ENCODE measurements at places on chromosomes 6 and 20.

- DNase-seq: no peak
These were observed 36.5 kb downstream of the PPP1R16B start for GRCh38 chr20:38842026-38842425.

DNA sequence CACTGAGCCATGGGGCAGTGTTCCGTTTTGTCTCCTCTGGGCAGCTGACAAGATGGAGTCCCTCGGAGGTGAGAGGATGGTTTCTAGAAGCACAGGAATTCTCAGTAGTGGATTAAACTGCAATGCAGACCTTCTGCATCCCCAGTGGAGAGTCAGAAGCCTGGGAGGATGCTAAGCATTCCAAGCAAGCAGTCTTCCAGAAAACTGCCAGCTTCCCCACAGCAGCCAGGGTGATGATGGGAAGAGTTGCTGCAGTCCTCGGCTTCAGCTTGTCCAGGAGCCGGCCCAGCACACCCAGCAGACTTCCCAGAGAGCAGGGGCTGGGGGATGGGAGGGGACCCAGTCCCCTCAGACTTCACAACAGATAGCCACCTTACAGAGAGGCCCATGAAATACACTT lies 163.6 kb downstream of the LY86 start:
- peak; percentile 52 for DNase-seq

- no peak for DNase-seq
These were observed 100.9 kb downstream of the PREP start for GRCh38 chr6:105301756-105302616.

GRCh38 chr6:17855381-17855780 lies 132.1 kb downstream of the KIF13A start:
- no peak for DNase-seq

DNA sequence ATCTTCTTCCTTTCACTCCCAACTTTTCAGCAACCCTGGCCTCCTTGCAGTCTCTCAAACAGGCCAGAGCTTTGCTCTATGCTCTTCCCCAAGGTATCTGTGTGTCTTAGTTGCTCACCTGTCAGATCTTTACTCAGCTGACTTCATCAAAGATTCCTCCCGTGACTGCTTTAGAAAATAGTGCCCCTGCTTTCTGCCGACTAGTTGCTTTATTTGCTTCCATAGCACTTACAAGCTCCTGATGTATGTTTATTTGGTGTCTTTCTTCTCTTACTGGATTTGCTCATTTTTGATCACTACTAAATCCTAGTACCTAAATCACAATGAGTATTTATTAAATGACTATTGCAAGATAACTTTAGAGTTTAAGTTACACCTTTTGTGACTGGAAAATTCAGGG lies 5.9 kb downstream of the NDUFAF5 start:
- no peak for DNase-seq

GRCh38 chr20:50689864-50690649 lies 1.3 kb downstream of the RIPOR3 start:
- DNase-seq: no peak

- DNase-seq: no peak
These were observed 26.5 kb upstream of the RNF24 start for GRCh38 chr20:4041748-4042411.

DNA sequence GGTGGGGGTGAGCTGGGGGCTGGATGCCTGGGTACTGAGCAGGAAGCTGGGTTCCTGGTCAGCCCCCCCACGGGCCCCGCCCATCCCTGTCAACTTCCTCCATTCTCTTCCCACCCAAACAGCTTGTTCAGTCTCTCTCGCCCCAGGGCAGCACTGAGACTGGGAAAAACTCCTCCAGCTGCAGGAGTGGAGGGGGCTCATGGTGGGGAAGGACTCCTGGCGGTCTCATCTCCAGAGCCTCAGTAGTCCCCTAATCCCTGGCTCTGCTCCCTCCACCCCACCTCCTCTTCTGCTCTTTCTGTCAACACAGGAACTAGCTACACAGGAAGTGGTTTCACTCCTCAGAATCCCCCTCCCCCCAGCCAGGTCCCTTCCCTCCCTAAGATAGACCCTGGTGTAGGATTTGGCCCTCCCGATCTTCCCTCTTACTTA lies at the start of gene GPSM3:
Gene GPSM3 (minus strand): TSS at position 36 of the 432 bp plus-strand sequence. CDS start 130 bp downstream, outside the sequence.
- no peak for DNase-seq

DNA sequence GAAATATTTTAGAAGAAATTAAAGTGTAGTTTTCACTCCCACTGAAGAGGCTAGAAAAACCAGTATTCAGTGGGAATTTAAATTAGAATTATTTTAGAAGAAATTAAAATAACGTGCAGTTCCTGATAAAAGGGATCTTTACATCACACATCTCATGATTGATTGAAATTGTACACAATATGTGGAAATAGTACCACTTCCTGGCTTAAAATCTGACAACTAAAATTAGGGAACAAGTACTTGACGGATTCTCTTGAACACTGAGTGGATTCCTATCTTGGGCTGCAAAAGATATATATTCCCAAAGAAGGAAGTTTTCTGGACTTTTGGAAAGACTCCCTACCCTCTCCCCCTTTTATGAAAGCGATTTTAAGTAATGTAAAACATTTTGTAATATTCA lies 14.6 kb upstream of the MTCL3 start:
- DNase-seq: no peak

GRCh38 chr20:38566036-38566598 lies 14.9 kb upstream of the ADIG start:
- DNase-seq: no peak

DNA sequence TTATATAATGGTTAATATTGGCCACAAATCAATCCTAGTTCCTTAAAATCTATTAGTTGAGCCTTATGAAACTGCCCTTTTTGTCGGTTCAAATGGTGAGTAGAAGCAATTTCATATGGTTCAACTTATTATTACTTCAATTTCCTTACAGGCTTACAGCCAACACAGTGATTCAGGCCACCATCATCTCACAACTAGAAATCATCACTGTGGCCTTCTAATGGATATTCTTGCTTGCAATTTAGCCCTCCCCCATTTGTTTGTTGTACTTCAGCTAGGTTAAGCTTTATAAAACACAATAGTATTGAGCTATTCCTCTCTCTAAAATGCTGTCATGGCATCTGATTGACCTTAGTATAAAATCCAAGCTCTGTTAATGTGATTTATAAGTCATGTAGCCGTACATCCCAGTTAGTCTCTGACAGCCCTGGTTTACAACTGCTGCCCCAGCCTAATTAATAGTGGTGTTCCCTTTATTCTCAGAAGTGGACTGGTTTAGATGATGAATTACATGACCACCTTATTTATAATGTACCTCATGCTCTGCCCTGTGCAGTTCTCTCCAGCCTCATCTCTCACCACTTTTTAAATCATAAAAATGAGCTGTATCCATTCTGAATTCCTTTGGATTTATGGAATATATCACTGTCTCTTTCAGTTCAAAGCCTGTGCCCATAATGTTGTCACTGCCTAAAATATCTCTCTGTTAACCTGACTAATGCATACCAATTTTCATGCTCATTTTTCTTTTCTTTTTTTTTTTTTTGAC lies 36.7 kb downstream of the LAMA2 start:
- DNase-seq: no peak

GRCh38 chr6:69792292-69792691 lies 4.5 kb downstream of the LMBRD1 start:
- no peak for DNase-seq

- no peak for DNase-seq
These were observed 37.4 kb downstream of the ATXN1 start for GRCh38 chr6:16723826-16724225.

DNA sequence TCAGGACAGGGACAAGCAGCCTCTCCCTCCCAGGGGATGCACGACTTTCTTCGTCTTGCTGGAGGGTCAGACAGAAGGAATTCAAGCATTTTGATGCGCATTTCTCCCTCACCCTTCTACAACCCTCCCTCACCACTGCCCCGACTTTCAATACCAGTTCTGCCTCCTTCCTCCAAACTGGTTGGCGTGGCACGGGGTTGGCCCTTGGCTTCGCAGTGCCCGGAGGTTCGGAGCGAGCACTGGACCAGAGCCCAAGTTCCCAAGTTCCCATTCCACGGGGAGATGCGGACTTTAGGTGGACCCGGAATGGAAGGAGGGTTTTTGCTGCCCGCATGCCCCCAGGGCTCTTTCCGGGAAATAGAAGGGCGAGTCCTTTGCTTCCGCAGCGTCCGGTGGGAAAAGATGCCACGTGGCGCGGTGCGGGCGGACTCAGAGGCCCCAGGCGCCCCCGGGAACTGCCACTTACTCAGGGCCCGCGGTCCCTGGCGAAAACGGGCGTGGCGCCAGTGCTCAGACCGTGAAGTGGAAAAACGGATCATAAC lies 8.0 kb upstream of the LAMP5 start:
- DNase-seq: no peak

GRCh38 chr20:46883892-46884291 lies 10.8 kb upstream of the EYA2 start:
- DNase-seq: no peak

GRCh38 chr6:127576874-127577273 lies at the start of gene C6orf58:
Gene C6orf58 (plus strand): TSS chr6:127577174. CDS start chr6:127577186, 12 bp downstream.
- DNase-seq: no peak

- DNase-seq: no peak
These were observed 15.0 kb upstream of the IFNGR1 start for GRCh38 chr6:137233911-137234863.

- no peak for DNase-seq
These were observed 185.5 kb upstream of the AKAP12 start for GRCh38 chr6:151054306-151054705.

DNA sequence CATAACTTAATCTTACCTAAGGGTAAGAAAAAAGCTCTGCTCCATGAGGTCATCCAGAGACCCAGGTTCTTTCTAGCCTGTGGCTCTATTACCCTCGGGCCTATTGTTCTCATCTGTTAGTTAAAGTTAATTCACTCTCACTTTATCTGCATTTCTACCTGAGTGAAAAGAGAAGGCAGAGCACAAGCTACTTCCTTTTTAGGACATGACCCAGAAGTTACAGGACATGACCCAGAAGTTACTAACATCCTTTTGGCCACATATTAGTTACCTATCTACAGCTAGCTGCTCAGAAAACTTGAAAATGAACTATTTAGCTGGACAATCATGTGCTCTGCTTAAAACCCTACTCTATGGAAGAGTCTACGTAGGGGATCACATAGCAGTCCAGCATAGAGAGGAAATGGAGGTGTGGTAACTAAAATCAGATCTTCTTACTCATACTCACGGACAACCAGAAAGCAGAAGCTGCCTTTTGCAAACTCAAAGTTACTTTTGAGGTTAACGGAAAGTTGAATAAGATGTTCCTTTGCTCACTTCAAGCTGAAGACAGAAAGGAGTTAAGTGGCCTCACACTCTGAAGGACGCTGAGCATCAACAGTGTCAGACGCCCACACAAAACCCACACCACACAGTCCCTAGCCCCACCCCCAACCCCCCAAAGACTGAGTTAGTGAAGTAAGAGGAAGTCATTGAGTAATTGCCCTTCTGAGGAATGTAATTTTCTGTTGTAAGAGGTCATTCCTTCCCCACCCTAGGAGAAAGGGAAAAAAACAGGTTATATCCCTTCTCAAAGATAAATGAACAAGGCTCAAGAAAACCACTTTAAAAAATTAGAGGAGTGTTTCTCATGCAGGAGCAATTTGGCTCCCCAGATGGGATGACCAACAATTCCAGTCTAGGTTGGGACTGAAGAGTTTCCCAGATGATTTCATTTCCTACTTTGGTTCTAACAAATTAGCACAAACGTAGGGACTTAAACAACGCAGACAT lies 45.9 kb upstream of the TAB2 start:
- DNase-seq: no peak

DNA sequence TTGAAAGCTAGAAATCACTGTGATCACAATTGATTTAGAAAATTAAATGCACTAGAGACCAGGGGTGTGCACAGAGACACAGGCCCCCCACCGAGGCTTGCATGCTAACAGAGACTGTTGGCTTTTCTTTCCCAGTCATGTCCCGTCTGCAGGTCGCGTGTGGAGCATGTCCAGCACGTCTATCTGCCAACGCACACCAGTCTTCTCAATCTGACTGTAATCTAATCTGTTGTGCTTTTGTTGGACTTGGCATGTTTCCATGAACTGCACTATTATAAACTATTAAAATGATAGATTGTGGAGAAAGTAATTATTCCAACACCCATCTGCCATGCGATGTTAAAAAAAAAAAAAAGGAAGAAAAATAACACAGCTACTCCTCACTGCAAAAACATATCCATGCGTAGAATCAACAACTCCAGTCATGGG lies 17.7 kb downstream of the MYLIP start:
- DNase-seq: no peak

GRCh38 chr20:33684533-33685327 lies 1.5 kb downstream of the E2F1 start:
- DNase-seq: no peak

GRCh38 chr20:34037767-34038166 lies 44.1 kb downstream of the RALY start:
- peak; percentile 57 for DNase-seq

DNA sequence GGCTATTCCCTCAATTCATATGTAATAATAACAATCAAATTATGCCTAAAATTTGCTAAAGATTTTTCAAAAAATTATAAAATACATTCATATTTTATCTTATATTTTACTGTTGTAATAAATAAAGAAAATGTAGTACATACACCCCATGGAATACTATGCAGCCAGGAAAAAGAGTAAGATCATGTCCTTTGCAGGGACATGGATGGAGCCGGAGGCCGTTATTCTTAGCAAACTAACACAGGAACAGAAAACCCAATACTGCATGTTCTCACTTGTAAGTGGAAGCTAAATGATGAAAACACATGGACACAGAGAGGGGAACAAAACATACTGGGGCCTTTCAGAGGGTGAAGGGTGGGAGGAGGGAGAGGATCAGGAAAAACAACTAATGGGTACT lies 584.2 kb upstream of the MMS22L start:
- no peak for DNase-seq

GRCh38 chr6:27128311-27129094 lies 119.0 kb upstream of the PRSS16 start:
- no peak for DNase-seq
